ENCODE measurements at places on chromosomes 2 and 18.
A peak's percentile ranks its signal among the peaks of the same experiment; 100 is the strongest.

DNA sequence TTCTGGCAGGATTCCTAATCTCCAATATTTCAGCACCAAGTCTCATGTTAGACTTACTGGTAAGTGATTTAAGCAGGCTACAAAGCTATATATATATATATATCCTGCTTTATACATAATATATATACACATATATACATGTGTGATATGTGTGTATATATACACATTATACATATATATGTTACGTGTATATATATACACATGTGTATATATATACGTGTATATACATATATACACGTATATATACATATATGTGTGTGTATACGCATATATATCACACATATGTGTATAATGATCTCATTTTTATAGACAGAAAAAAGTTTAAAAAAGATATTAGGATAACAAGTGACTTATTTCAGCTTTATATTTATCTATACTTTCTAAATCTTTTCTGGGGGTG is 41.6 kb downstream of the MEMO1 start:
- no peak for DNase-seq

GRCh38 chr2:26911911-26912861 is 58.3 kb upstream of the MAPRE3 start:
- DNase-seq, result peak; percentile 26

GRCh38 chr18:52694804-52695203 is 354.8 kb downstream of the DCC start:
- DNase-seq, result no peak

GRCh38 chr2:235659767-235660322 is 166.0 kb downstream of the AGAP1 start:
- DNase-seq, result no peak

- no peak for DNase-seq
Observed at GRCh38 chr2:193891023-193891422, 1696.3 kb upstream of the TMEFF2 start.

- no peak for DNase-seq
Observed at GRCh38 chr2:105301646-105302045, 27.9 kb downstream of the TGFBRAP1 start.

- no peak for DNase-seq
Observed at GRCh38 chr18:48800876-48801727, 149.7 kb downstream of the SMAD7 start.

- DNase-seq, result peak; percentile 24
Observed at GRCh38 chr2:111678651-111679050, 205.3 kb downstream of the ANAPC1 start.

GRCh38 chr2:195537811-195538210 is 119.2 kb upstream of the SLC39A10 start:
- no peak for DNase-seq

GRCh38 chr2:168087401-168087800 is 160.0 kb downstream of the STK39 start:
- no peak for DNase-seq

DNA sequence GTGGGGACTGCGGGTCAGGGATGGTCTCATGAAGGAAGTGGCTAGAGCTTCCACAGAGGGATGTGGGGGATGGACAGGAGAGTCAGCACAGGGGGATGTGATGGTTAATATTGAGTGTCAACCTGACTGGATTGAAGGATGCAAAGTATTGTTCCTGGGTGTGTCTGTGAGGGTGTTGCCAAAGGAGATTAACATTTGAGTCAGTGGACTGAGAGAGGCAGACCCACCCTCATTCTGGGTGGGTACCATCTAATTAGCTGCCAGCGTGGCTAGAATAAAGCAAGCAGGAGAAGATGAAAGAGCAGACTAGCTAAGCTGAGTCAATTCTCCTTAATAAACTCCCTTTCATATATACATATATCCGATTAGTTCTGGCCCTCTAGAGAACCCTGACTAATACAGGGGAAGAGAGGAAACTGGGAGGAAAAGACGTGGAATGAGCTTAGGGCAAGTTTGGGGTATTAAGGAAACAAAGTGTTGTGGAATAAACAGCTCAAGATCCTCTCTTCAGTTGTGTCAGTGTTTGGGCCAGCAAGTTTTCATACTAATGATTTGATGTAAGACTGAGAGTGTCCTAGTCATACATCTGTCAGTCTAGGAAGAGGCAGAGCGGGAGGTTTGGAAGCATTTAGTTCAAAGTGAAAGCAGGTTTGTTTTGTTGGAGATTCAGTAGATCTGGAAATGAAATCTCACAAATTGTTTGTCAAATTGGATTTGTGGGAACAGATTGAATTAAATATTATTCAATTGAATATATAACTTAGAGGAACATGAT is 135.2 kb upstream of the NT5C1B start:
- no peak for DNase-seq

DNA sequence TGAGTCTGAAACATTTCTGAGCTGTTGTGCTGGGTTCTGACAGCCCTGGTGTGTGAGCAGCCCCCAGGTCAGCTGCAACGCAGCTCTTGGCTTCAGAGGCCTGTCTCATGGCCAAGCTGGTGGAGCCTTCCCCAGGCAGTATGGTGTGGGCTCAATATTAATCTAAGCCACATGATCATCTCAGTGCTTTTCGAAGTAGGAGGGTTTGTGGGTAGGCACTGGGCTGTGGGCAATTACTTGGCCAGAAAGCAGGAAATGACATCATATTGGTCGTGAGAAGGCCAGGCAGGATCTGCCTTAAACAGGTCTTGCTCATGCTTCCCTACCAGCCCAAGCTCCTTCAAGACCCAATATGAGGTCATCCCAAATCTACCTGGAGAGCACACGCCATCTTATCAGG is 26.9 kb downstream of the LOXHD1 start:
- DNase-seq, result no peak

GRCh38 chr2:238387332-238387731 is 39.4 kb upstream of the ASB1 start:
- no peak for DNase-seq

DNA sequence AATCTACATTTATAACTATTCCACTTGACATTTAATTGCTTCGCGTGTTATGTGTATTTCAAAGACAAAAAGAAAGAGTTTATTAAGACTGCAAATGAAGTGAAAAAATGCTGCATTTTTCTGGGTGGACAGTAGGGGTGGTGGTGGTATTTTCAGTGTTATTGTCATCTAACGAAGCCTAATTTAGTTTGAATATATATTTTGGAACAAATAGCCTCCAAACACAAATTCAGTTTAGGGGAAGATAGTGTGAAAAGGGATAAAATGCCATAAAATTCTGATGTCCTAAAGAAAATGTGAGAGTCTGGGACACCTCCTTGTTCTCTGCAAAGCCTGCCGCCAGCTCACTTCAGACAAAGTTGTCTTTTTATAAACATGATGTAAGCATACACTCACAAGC is 425.1 kb downstream of the NRXN1 start:
- DNase-seq, result no peak

GRCh38 chr18:72692086-72692485 is 147.9 kb upstream of the CBLN2 start:
- DNase-seq, result no peak

- DNase-seq, result no peak
Observed at GRCh38 chr2:67642046-67642382, 244.9 kb downstream of the ETAA1 start.

- DNase-seq, result no peak
Observed at GRCh38 chr2:128732976-128733431, 414.3 kb upstream of the HS6ST1 start.

DNA sequence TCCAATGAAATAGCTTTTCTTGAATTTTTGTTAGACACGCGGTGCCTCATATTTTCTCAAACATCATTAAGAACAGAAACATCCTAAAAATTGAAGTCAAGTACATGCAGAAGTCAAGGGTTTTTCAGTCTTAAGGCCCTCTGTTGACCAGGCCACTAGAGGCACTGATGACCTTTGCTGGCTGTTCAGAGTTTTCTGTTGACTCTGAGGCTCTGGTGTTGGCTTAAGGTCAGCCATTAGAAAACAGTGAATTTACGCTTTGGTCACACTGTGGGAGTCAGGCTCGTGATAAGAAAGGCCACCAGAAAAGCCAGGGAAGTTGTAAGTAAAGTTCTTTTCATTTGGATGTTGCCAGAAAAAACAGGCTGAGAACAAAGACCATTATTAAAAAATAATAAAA is 5.8 kb upstream of the UPP2 start:
- DNase-seq, result no peak

- no peak for DNase-seq
Observed at GRCh38 chr2:12602661-12603060, 114.1 kb upstream of the TRIB2 start.

DNA sequence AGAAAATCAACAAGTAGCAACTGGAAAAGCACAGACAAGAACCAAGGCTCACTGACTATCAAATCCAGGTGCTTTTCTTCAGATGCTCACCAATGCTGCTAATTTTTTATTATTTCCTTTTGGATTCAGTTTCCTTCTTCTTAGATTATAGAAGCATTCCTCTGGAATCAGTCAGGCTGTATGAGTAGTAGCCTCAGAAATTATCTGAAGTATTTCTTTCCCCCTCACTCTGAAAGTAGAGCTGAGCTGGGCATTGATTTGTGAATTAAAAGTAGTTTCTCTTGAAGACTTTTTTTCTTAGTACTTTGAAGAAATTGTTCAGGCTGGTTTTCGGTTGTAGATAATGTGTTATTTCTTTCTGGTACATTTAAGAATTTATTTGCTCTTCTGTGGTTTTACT is 273.7 kb downstream of the NOL4 start:
- no peak for DNase-seq

GRCh38 chr2:236604575-236605344 is 35.1 kb downstream of the ACKR3 start:
- no peak for DNase-seq

GRCh38 chr2:238910751-238911351 is 63.0 kb downstream of the TWIST2 start:
- DNase-seq, result no peak

DNA sequence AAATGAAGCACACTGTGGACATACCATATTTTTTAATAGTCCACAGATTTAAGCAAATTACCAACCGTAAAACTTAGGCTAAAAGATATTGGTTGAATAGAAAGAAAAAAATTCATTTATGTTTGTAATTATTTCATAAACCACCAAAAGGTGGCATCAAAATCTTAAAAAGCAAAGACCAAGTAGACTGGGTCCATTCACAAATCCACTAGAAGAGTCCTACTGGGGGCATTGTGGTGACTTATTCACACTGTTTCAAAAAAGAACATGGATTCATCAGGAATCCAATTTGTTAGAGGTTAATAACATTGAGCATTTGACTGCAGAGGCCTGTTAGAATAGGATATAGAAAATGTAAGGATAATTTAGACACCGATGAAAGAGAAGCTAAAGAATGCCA is 194.9 kb upstream of the KYNU start:
- DNase-seq, result no peak

DNA sequence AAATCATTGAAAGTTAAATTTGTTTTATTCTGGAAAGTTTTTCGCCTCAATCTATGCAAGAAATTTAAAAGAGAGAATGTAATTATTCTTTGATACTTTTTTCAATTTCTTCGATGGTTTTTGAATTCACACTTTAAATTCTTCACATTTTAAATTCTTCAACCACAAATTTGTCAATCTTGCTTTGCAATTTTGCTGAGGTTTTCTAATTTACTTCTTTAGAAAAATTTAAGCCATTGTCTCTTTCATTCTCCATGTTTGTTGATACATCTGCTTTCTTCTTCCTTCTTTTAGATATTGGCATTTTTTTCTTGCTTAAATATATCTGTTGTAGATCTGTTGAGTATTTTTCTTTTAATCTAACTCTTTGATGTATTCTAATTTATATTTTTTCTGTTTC is 301.9 kb upstream of the DSEL start:
- no peak for DNase-seq

DNA sequence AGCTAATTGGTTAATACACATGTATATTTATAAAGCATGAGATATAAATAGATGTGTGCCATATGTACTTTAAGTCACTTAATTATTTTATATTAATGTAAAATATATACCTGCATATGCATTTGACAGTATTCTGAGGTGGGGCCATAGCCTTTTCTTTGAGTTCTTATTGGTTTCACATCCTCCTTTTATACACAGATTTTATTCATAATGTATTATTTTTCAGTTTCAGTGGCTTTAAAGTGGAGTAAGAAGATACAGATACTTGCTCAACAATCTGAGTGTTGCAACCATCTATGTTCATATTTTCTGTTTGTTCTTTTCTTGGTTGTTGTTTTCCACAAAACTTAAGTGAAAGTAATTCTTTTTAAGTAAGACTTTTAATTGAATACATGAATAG is 436.5 kb downstream of the RND3 start:
- DNase-seq, result no peak

- no peak for DNase-seq
Observed at GRCh38 chr2:25168256-25169072, at the start of gene POMC. TSS of gene POMC (minus strand) at chr2:25168580. CDS start at chr2:25164772, 3,808 bp downstream.

GRCh38 chr2:133982256-133982655 is 271.6 kb upstream of the MGAT5 start:
- DNase-seq, result no peak

GRCh38 chr2:110149330-110150220 is 34.0 kb upstream of the MALL start:
- no peak for DNase-seq

GRCh38 chr2:113201496-113202304 is 27.9 kb downstream of the PSD4 start:
- no peak for DNase-seq

GRCh38 chr2:205984381-205984780 is 101.6 kb downstream of the INO80D start:
- DNase-seq, result no peak

DNA sequence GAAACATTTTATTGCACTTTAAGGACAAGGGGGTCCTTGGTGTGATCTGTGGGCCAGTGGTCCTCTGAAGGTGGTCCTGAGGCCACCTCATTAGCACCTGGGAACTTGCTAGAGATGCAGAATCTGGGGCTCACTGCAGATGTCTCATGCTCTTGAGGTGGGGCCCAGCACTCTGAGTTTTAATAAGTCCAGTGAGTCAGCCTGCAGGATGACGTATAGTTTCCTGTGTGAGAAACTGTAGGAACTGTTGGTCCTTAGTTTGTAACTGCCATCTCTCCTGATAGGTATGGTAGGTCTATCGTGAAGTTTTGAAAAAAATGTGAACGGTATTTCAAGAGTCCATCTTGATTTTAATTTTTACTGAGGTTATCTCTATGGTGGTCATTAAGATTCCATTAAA is 2.8 kb downstream of the TRPM8 start:
- no peak for DNase-seq

DNA sequence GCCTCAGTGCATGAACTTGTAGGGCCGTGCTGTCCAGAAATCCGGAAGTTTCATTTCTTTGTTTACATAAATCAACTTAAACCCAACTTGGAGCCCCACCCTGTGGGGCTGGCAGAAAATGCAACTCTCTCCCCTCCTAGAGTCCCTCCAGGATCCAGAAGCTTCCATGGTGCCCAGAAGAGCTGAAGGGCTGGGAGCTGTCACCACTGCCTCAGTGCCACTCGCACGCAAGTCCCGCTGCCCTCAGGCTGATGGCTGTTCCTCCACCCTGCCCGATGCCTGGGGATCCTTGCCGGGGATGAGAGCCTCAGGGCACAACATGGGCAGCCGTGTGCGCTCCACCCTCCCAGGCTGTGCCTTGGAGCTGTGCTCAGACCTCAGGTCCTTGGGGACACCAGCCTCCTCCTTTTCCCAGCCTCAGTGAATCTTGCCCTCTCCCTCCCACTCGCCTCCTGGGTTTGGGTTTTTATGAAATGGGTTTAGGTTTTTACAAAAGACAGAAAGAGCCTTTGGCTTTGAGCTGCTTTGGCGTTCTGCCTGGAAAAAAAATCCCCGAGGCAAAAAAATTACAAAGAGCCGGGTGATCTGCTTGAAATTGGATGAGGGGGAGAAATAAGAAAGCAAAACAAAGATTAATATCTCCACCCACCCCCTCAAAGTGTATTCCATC is 155.2 kb downstream of the TWIST2 start:
- no peak for DNase-seq

Data from NCI-H187 treated with DMSO at 0.1 percent for 48 hours (cell line).